ENCODE measurements at places on chromosomes 6 and 20.

GRCh38 chr20:52569201-52569600, 377.6 kb upstream of the ZFP64 start:
- DNase-seq = no peak

DNA sequence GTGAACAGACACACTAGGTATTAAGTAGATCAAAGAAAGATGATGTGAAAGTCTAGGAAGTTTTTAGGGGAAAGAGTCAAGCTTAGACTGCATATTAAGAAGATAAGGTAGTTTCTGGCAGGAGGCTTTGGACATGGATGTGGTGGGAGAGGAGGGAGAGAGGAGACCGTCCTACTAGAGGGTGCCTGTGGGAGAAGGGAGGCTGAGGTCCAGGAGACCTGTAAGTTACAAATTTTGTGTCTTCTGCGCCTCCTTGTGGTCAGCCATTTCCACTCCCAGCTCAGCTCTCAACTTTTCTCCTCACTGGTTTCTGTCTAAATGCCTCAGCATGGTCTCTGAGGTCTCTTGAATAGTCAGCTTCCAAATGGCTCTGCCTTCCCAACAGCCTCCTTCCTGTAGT, 193.5 kb downstream of the UNC5CL start:
- no peak for DNase-seq

GRCh38 chr6:18115356-18115755, 7.1 kb downstream of the NHLRC1 start:
- no peak for DNase-seq

DNA sequence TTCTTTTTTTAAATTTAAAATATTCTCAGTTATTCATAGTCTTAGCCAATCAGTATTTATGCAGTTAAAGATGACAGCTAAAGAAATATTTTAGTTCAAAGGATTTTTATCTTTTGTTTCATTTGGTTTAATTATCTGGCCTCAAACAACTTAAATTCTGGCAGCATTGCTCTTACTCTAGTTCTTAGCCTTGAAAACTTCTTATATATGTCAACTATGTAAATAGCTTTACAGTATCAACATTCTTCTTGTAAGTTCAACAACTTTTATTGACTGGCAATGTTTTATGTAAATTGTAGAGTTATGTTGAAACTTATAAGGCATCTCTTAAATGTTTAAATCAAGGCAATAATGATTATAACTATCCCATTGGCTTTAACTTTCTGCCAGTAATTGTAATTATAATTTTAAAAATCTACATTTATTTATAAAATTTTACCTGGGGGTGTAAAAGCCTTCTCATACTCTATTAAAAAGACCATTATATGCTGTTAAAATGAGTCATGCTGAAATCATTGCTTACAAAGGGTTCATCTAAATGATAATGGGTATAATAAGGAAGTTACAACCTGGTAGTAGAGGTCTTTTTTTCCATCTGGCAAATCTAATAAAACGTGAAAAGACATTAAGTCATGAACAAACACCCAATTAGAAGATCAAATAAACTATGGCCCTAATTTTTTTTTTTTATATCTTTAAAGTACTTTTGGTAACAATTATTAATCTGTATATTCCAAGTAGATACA, 45.8 kb upstream of the FAM184A start:
- no peak for DNase-seq

GRCh38 chr20:16785226-16785625, 37.1 kb downstream of the OTOR start:
- no peak for DNase-seq

GRCh38 chr20:24648919-24649318, 179.5 kb downstream of the SYNDIG1 start:
- DNase-seq = no peak

DNA sequence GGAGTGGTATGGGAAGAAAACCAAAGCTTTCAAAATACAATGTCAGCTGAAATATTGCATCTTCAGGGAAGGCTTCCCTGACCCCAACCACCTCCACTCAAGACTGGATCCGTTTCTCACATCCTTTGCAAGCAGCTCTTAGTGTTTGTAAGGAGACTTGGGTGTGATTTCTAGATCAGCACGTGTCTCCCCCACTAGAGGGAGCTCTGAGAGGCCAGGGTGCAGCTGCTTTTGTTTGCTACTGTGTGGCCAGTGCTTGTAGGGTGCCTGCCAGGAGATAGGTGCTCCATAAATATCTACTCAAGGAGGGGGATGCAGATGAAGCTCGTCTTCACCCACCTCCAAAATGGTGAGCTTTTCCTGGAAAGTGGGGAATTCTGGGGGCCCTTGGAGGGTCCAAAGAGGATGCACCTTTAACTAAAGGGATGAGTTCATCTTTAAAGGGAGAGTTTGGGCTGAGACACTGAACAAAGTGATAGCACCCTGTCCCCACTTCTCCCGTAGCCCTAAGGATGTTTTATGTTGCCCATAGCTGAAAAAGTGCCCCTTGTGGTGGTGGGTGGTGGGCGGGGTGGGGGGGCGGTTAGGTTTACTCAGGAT, 52.6 kb upstream of the MAFB start:
- no peak for DNase-seq

DNA sequence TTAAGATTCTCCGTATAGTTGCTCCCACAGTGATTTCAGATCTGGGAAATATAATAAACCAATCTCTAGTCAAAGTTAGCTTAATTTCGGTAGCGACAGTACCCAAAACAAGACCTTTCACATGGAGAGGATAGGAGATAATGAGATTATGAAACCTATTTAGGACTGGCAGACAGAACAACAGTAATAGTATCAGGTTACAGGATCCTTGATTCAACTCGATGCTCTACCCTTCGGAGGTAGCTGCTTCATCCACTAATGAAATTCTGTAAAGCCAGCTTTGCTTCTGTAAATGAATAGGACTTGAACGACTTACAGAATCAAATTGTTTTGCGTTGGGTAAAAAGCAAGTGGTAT, 534 bp upstream of the AKIRIN2 start:
- DNase-seq = no peak

GRCh38 chr20:55159230-55159629, 683.8 kb downstream of the DOK5 start:
- DNase-seq = no peak

GRCh38 chr6:45830441-45831139, 185.1 kb downstream of the CLIC5 start:
- no peak for DNase-seq

GRCh38 chr6:82246802-82247504, 591 bp downstream of the IBTK start:
- DNase-seq = no peak

- DNase-seq = no peak
These were observed 37.9 kb downstream of the TRAM2 start for GRCh38 chr6:52538901-52539354.

- no peak for DNase-seq
These were observed 4.1 kb upstream of the SLC2A10 start for GRCh38 chr20:46705378-46705729.

DNA sequence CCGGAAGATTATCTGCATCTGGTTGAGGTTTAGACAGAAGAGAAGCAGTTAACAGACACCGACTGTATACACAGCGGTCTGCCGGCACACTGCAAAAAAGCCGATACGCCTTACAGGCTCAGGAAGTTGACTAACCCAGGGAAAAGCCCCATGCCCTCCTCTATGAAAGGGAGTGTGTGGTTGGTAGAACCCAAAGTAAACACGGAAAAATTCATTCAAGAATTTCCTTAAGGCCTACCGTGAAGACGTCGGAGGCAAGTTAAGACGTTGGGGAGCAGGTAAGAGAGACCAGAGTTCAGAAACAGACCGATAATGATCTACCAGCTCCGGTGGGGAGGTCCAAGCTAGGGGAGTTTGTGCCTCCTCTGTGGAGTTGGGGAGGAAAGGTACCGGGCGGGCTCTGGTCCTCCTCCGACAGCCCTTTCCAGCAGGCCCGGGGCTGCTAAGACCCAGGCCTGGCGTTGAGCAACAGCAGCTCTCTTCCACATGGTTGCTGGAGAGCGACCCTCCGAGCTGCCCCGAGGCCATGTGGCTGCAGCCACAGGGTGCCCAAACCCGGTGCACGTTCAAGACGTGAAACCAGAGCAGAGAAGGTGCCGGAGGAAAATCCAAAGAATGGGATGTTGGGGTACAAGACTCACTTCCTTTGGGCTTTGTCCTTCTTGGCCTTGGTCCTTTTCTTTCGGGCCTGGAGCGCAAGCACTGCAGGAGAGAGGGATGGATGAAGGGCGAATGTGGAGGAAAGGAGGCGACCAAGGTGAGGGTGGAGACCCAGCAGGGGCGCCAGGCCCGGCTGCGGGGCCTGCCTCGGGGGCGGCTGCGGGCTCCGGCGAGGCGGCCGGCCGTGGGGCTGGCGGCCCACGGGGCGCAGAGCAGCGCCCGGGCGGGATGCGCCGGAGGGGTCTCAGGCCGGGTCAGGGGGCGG, 809 bp downstream of the SRPK1 start:
- DNase-seq = peak; percentile 6

GRCh38 chr20:59690976-59691375, 86.6 kb downstream of the PHACTR3 start:
- no peak for DNase-seq

DNA sequence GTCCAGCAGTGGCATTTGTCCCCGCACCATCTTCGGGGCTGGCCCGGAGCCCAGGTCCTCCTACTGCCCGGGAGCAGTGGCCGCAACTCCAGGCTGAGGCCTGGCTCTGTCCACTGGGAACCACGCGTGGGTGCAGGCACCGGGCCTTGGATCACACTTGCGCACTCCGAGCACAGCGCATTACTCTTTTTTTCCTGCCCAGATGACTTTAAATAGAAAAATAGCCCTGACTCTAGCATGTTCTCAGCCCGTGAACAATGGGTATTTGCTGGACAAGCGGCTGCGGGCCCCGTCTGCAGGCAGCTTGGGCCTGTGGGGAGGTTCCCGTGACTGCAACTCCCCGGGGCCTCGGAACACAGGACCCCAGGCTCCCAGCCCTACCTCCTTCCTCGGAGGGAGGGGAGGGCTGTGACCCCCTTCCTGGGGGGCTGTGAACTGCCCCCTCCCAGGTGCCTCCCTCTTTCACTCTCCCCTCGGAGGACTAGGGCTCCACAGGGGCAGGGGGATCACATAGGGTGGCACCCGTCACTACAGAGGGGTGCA, 162.2 kb downstream of the TBXT start:
- DNase-seq = no peak

DNA sequence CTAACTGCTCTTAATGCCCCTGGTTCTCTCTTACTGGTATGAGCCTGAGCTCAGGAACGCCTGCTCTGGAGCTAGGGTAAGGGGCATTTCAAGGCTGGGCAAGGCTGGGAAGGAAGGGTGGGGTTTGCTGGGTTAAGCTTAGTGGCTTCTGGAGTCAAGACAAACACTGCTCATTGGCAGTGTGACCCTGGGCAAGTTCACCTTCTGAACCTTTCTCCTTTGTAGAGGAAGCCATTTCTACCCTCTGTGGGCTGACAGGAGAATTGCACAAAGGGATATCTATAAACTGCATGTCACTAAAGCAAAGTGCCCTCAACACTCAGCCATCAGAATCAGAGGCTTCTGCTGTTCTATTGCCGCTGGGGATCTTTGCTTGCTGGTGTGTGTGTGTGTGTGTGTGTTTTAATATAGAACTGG, 20.3 kb upstream of the LRRN4 start:
- DNase-seq = no peak

- no peak for DNase-seq
These were observed 1.8 kb downstream of the GRIK2 start for GRCh38 chr6:101395345-101395744.

DNA sequence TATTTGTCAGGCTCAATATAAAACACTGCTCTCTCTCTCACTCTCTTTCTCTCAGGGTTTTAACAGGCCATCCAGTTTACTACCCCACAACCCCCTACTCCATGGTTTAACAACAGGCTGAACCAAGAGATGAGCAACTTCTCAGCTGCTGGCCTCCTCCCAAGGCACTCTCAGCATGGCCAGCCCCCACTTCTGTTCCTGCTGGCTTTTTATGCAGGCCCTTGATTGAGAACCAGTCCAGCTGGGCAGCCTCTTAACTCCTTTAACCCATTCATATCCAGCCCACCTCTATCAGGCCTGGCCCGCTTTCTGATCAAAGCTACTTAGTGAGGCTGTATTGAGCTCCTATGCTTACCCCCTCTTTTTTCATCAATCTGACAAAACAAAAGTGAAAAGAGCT, 346.8 kb upstream of the POU3F2 start:
- no peak for DNase-seq

GRCh38 chr20:63370618-63371187, 9.6 kb upstream of the CHRNA4 start:
- no peak for DNase-seq

- DNase-seq = no peak
These were observed 65.8 kb downstream of the EYA4 start for GRCh38 chr6:133306931-133307330.

- no peak for DNase-seq
These were observed 158.8 kb downstream of the CDH26 start for GRCh38 chr20:60117065-60117464.

GRCh38 chr6:99739526-99739925, 132.9 kb downstream of the PRDM13 start:
- no peak for DNase-seq

DNA sequence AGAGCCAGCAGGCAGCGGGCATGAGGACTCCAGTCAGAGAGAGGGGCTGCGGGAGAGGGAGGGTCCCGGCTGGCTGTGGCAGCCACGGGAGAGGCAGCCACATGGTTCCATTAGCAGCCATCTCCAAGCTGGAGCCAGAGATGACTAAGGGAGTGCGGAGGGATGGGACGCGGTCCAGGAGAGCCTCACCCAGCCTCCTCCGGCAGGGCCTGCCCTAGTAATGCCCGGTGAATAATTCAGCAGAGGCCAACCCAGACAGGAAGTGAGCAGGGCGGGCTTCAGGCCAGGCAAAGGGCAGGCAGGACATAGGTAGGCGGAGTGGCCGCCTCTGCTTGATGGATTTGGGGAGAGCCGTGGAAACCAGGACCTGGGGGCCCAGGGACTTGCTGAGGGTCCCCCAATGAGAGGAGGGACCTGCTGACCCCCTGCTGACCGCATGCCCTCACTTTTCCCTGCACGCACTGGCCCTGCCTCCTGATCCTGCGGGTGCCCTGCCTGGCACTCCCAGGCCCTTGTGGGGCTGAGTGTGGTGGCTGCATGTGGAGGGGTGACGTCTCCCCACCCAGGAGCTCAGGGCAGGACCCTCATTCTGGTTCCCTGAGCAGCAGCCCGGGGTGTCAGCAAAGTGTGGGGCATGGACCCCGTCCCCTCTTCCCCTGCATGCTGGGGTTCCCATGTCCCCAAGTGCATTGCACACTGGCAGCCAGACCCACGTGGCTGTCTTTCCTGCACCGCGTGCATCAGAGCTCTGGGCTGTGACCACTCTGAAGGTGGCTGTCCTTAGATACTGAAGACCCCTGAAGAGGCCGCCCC, 51.8 kb upstream of the SLCO4A1 start:
- no peak for DNase-seq

- no peak for DNase-seq
These were observed 184.4 kb downstream of the UNC5CL start for GRCh38 chr6:40854592-40854991.

GRCh38 chr6:151440930-151441329, 11.0 kb downstream of the RMND1 start:
- DNase-seq = no peak

Data from activated T-helper 1 cell treated with anti-CD3 and anti-CD28 coated beads, Interleukin-2, amount 50 U/mL, for 16 hours (primary cell).